ENCODE measurements at places on chromosomes 2 and 18.
A peak's percentile ranks its signal among the peaks of the same experiment; 100 is the strongest.

DNA sequence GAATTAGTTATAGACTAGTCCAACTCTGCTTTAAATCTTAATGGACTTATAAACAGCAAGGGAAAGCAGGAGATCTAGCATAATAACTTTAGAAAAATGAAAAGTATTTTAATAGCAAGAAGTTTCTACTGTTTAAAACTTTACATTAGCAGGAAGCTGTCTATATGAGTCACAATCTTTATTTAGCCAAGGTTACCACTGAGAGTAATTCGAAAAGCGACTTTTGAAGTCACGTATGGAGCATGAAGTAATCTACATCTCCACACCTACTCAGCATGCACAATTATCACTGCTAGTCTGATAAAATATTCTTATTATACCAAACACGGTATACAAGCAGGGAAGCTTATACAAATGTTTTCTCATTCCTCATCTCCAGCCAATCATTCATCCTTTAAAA lies 515.4 kb upstream of the SOX11 start:
- no peak for DNase-seq

DNA sequence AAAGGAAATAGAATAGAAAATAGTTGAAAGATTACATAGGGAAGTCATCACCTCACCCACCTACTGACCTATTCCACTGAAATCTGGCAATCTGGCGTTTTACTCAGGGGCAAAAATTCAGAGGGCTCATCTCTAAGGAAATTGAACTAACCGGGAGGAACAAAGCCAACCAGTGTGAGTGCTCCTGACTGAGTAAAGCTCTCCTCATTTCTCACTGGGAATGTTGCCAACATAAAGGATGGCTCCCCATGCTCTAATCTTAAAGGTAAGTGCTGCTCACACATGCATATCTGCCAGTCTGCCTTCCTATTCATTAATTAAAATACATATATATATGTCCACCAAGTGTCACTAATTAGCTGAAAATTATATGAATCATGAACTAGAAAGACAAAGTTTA lies 13.5 kb upstream of the DOK6 start:
- no peak for DNase-seq

DNA sequence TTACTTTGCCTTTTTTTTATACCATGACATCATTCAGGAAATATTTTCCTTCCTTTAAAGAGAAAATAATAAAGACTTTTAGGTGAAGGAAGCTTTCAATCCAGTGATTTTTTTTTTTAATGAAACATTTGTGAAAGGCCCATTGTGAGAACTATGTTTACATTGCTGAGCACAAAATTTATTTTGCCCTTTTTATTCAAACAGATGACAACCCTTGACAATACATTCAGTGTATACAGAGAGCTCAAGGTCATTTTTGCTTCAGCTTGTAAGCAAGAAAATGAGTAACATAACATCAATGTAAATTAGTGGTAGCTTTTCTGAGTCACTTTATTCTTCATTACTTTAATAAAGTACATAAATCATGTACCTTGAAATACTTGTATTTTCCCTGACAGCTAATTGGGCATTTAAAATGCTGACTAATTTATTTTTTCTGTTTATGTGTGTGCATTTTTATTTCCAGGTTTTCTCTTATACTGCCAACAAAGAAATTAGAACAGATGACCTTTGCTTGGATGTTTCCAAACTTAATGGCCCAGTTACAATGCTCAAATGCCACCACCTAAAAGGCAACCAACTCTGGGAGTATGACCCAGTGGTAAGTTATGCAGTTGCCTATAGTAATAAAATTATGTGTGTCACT lies 121.6 kb downstream of the GALNT1 start:
- DNase-seq: no peak

- DNase-seq: no peak
These were observed 641.9 kb downstream of the CNTNAP5 start for GRCh38 chr2:124666976-124667375.

GRCh38 chr2:8133913-8134472 lies 547.9 kb upstream of the ID2 start:
- DNase-seq: no peak

GRCh38 chr2:231924889-231925275 lies 1.3 kb downstream of the NPPC start:
- DNase-seq: no peak

- no peak for DNase-seq
These were observed 1.2 kb upstream of the HES6 start for GRCh38 chr2:238240757-238241711.

GRCh38 chr2:108594132-108594981 lies 60.1 kb downstream of the LIMS1 start:
- peak; percentile 69 for DNase-seq

DNA sequence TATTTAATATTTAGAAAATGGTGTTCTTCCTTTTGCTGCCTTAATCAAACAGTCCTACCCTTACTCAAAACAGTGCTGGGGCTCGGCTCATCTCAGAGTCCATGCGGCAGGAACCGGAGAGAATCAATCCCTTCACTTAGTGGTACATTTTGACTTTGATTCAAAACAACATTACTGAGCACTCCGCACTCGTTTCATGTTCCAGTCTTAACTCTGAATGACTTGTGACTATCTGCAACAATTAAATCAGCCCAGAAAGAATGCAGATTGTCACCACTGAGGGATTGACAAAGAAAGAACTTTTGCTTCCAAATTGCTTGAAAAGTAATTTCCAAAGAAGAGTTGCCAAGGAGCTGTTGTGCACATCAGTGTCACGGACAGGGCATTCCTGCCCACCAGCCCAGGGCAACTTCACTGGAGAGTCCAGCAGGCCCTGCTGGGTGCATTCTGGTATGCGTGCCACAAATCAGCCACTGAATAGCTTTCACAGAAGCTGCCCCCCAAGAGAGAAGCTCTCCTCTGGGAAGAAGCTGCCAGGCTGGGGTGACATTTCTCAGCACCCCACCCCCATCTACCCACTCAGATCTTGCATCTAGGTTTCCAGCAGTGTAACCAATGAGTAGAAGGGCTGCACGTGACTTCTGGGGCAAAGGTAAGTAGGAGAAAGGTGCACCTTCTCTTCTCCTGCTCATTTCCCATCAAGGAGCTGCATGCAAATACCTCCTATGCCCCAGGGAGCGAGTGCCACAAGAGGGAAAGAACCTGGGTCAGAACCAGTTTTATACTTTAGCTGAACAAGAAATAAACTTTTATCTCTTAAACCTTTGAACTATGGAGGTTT lies 84.6 kb upstream of the ATP8B1 start:
- no peak for DNase-seq

DNA sequence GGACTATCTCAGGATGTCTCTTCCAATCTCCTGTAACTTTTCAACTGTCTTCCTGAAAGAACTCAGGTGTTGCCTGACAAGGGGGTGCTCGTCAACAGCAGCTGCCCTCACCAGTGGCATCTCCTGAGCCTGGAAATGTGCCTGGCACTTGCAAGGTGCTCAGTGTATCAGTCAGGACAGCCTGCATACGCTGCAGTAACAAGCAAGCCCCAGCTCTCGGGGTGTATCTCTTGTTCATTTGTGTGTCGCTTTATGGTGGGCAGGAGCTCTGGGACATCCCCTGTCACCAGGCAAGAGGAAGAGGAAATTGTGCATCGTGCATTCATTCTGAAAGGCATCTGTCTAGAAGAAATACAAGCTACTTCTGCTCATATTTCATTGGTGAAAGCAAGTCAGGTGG lies 263.1 kb downstream of the DCDC2C start:
- no peak for DNase-seq

DNA sequence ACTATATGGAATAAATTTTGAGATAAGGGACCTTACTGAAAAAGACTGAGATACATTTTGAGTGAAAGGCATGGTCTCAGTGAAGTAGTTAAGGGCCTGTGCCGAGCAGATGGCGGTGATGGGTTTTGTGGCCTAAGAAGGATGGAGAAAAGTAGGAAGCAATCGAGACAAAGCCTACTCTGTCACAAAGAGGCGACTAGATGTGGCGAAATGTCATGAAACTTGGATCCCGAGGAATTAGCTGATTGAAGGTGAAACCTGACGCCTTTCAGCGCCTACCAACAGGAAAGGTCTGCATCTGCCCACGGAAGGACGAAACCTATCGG lies 558 bp upstream of the CEP192 start:
- no peak for DNase-seq

GRCh38 chr2:71554028-71554705 lies 100.8 kb downstream of the DYSF start:
- DNase-seq: no peak

GRCh38 chr2:31312898-31313297 lies 78.9 kb downstream of the EHD3 start:
- no peak for DNase-seq

DNA sequence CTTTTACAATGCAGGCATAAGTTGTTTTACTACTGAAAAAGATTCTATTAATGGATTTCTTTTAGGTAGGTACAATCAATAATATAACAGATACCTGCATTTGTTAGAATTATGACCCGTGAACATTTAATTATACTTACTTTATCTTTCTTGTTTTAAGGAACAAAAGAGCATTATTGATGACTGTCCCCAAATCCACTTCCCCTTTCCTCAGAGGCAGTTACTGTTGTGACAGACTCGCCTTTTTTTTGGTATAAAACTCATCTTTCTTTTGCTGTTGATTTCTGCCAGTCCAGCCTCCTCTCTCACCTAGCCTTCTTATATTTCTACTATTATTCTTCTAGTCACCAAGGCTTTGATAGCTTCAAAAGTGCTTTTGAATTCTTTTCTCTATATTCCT lies 12.1 kb downstream of the ACTR3 start:
- DNase-seq: no peak

GRCh38 chr2:241226723-241227572 lies 38.5 kb downstream of the ANO7 start:
- DNase-seq: no peak

- DNase-seq: no peak
These were observed 97.3 kb downstream of the FMNL2 start for GRCh38 chr2:152432206-152432653.

GRCh38 chr2:150413910-150414309 lies 73.6 kb downstream of the RND3 start:
- DNase-seq: no peak

- DNase-seq: no peak
These were observed 108.7 kb downstream of the MAP3K20 start for GRCh38 chr2:173184031-173185004.

DNA sequence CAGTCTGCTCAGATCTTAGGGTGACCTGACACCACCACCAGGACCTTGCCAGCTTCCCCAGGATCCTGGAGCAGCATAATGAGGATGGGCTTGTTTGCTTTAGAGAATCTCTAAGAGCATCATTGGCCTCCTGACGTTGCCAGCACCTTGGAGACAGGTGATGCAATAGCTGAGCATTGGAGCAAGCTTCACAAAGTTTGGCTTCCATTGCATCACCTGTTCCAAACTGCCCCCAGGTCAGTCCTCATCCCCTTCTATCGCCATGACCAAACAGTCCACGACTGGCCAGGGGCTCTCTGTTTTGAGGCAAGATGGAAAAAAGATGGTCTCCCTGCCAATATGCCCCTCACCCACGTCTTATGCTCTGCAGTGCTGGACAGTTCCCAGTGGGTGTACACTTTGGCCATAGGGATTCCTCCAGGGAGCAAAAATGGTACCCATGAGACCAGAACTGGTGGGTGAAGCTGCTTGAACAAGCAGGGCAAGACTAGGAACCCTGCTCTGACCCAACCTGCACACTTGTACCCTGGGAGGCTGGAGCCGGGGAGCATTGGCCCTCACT lies 22.6 kb upstream of the AGAP1 start:
- no peak for DNase-seq

DNA sequence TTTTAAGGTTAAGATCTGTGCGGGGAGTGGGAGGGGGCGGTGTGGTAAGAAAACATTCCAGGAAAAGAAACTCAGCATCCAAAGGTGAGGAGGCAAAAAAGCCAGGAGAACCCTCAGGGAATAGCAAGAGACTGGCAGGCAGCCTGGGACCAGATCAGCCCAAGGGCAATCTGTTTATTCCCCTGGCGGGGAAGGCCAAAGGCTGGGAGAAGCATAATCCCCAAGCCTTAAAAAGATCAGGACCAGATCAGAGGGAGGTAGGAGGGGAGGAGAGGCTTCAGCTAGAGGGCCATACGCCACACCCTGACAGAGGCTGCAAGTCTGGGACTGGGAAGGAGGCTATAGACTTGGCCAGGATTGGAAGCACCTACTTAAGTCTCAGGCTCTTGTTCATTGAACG lies 163.0 kb upstream of the PXDN start:
- no peak for DNase-seq

- no peak for DNase-seq
These were observed 17.7 kb upstream of the PHLPP1 start for GRCh38 chr18:62697636-62698035.

GRCh38 chr2:105279126-105279525 lies 37.6 kb downstream of the GPR45 start:
- DNase-seq: no peak

DNA sequence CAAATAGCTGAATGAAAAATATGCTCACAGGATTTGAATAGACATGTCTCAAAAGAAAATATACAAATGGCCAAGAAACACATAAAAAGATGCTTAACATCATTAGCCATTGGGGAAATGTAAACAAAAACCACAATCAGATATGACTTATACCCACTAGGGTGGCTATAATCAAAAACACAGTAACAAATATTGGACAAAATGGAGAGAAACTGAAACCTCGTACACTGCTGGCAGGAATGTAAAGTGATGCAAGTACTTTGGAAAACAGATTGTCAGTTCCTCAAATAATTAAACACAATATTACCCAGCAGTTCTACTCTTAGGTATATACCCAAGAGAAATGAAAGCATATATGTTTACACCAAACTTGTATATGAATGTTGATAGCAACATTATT lies 213.0 kb downstream of the PHLPP1 start:
- DNase-seq: no peak

- DNase-seq: no peak
These were observed 21.0 kb downstream of the HJURP start for GRCh38 chr2:233833345-233833744.

GRCh38 chr18:36692921-36693332 lies 135.9 kb downstream of the TPGS2 start:
- no peak for DNase-seq

- DNase-seq: peak; percentile 51
These were observed 308.7 kb downstream of the LRATD1 start for GRCh38 chr2:14941151-14941631.

GRCh38 chr2:195769975-195770374 lies 112.9 kb downstream of the SLC39A10 start:
- DNase-seq: no peak

- no peak for DNase-seq
These were observed 27.2 kb downstream of the IDH1 start for GRCh38 chr2:208227581-208228232.

- no peak for DNase-seq
These were observed 144.4 kb downstream of the PIEZO2 start for GRCh38 chr18:11004951-11005350.

DNA sequence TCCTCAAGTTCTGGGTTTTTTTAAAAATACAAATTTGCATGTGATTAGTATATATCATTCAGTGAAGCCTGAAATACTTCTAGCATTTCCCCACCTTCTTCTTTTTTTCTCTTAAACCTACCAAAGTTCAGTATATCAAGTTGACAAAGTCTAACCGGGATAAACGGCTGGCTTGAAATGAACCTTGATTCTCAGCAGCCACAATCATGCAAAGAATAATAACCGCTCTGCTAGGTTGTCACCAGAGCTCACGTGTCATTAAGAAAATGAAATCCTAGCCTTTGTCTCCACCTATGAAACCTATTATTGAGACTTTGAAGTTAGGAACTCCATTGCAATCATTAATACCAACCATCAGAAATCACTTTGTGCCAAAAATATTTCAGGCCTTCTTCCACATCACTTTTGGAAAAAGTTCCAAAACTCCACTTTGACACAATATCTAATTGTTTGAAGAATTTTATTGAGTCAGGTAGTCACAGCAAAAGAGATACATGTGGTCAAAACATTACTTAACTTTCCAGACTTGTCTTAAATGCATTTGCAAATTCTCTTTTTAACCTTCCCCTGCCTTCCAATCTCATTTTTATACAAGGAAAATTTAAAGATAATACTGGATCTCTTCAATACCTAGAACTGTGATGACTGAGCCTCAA lies 285.6 kb upstream of the ACVR2A start:
- DNase-seq: no peak

Data from hippocampal formation (tissue), 2 donors.